ENCODE measurements at places on chromosomes 6 and 20. TPM values are rescaled to one million over a fixed set of nuclear protein-coding genes. Genes with fewer than 3 reads are reported as not detected.

The TMEM244 gene
- not detected for polyA plus RNA-seq

The EPPIN gene
- polyA plus RNA-seq = not detected

The AIF1 gene
- polyA plus RNA-seq = 5.7 TPM

The RAB23 gene
- 3.9 TPM for polyA plus RNA-seq

The ZSCAN12 gene
- 0.48 TPM for polyA plus RNA-seq

The FAM110A gene
- polyA plus RNA-seq = 1.4 TPM

The TMC2 gene
- 0.03 TPM for polyA plus RNA-seq

The CRISP2 gene
- polyA plus RNA-seq = not detected

The FABP7 gene
- 7.1 TPM for polyA plus RNA-seq

GRCh38 chr20:38982291-38982690 lies 20.1 kb downstream of the DHX35 start:
- peaks cover 26% of the 10 kb centered on the region for H3K4me1 ChIP-seq
- H3K27ac ChIP-seq = no peak overlapping the region
- no peaks in the 10 kb centered on the region for H3K27me3 ChIP-seq
- DNase-seq = no peak
- H3K4me3 ChIP-seq = no peak overlapping the region
- peaks cover 19% of the 10 kb centered on the region for H3K36me3 ChIP-seq

DNA sequence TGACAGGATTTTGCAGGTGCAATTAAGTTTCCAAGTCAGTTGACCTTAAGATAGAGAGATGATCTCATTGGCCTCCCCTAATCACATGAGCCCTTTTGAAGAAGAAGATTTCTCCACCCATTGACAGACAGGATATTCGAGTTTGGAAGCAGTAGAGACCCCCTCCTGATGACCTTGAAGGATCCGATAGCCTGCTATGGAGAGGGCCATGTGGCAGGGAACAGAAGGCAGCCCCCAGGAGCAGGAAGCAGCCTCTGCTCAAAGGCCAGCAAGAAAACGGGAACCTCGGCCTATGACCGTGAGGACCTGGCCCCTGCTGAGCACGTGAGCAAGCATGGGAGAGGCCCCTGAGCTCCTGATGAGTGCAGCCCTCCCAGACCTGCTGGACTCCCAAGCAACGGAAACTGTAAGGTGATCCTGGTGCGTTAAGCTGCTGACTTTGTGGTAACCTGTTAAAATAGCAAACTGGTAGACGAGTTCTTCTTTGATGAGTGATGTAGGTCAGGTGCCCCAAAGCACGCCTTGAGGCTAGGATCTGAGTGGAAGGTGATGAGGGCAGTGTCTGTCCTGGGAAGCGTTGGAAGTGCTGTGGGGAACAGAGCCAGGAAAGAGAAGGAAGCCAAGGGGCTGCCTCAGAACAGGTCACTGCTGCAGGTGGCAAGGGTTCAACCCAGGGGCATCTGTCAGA lies 18.5 kb upstream of the TUBB2A start:
- H3K4me1 ChIP-seq = no peaks in the 10 kb centered on the region
- no peaks in the 10 kb centered on the region for H3K27me3 ChIP-seq
- no peak overlapping the region for H3K27ac ChIP-seq
- no peaks in the 10 kb centered on the region for H3K36me3 ChIP-seq

- no peaks in the 10 kb centered on the region for H3K27me3 ChIP-seq
- DNase-seq = no peak
- no peak overlapping the region for H3K27ac ChIP-seq
Measured at GRCh38 chr20:2919518-2920245, 46.4 kb downstream of the PTPRA start.

DNA sequence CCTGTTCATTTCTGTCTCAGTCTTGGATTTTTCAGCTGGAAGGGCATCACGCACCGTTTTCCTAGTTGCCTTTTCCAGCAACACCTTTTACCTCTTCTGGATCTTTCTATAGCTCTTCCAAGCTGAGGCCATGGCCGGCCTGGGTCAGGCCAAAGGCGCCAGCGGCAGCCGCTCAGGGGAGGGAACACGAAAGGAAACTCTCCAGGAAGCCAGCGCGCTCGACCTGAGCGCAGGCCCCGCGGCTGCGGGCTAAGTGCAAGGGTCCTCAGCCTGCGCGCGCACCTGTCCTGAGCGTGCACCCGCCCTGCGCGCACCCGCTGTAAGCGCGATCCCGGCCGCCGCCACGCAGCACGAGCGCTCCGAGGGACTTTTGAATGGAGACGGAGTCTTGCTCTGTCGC lies 43.8 kb upstream of the TMEM181 start:
- H3K27me3 ChIP-seq = peaks cover 4% of the 10 kb centered on the region
- DNase-seq = no peak
- no peaks in the 10 kb centered on the region for H3K36me3 ChIP-seq
- H3K27ac ChIP-seq = no peak overlapping the region

DNA sequence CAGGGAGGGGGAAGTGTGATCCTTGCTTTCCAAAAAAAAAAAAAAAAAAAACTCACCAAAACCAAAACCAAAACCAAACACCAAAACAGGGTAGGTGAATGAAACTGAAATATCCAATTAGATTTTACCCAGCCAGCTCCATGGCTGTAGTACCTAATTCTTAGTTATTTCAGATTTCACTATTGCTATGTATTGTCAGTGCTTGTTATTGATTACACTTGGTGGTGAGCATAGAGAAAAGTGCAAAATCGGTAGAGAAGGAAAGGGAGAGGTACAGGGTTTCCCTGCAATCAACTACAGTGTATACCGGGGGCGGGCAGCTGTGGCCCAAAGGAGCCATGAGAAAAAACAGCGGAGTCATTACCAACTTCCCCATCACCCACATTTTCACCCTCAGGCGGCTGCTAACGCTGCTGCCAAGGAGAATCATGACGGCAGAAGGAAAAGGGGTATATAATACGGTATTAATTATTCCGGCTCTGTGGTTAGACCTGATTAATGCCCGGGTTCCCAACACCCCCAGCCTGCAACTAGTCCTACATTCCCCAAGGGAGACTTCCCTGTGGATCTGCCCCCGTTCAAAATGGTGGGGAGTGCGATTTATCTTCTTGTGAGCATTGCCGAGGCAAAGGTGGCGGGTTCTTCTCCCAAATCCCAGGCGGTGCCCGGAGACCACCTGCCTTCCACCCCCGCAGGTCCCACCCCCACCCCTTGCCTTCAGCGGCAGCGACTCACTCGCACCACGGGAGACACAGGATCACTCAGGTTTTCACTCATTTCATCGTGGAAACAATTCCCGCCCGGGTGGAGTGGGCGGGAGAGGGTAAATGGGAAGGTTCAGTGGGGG lies at the start of gene C6orf62:
C6orf62 (minus strand) TSS at position 30 of the 847 bp plus-strand sequence. CDS start 486 bp downstream, outside the sequence.
- H3K27ac ChIP-seq = peak within 1 kb of the TSS; percentile 100
- no peaks in the 10 kb centered on the region for H3K27me3 ChIP-seq
- H3K36me3 ChIP-seq = peaks cover 3% of the 10 kb centered on the region
- no peak for DNase-seq

DNA sequence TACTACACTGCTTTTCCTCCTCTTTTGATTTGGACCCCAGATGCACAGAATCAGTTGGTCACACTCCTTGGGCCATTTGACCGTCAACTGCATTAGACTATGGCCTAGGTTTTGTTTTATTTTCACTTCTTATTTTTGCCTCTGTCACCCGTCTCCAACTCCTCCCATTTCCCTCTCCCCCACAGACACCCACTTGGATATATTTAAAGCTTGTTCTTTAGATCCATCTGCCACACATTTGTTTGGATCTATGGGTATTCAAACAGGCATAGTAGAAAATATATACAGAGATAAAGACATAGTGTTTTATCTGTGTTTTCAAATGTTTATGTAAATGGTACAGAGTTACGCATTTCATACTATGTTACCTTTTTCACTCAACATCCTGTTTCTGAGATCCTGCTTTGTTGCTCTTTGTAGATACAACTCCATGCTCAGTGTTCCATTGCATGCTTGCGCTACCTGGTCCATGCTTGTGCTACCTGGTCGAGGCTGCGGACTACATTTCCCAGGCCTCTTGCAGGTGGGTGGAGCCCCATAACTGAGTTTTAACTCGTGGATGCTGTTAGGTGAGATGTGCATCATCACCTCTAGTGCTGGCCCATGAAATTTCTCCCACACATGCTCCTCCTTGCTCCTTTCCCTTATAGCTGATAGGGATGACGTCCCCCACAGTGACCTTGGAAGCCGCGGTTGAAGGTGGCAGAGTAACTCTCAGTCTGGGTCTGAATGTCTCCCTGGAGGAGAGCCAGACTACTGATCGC lies 11.5 kb upstream of the PREX1 start:
- H3K4me1 ChIP-seq = no peaks in the 10 kb centered on the region
- DNase-seq = no peak
- no peaks in the 10 kb centered on the region for H3K36me3 ChIP-seq

- no peaks in the 10 kb centered on the region for H3K36me3 ChIP-seq
- H3K4me3 ChIP-seq = no peak overlapping the region
- no peaks in the 10 kb centered on the region for H3K27me3 ChIP-seq
- no peaks in the 10 kb centered on the region for H3K4me1 ChIP-seq
Measured at GRCh38 chr6:5894357-5894756, 112.4 kb downstream of the NRN1 start.

GRCh38 chr6:80289727-80290126 lies 183.3 kb downstream of the BCKDHB start:
- H3K27ac ChIP-seq = no peak overlapping the region
- no peaks in the 10 kb centered on the region for H3K27me3 ChIP-seq
- no peak for DNase-seq

DNA sequence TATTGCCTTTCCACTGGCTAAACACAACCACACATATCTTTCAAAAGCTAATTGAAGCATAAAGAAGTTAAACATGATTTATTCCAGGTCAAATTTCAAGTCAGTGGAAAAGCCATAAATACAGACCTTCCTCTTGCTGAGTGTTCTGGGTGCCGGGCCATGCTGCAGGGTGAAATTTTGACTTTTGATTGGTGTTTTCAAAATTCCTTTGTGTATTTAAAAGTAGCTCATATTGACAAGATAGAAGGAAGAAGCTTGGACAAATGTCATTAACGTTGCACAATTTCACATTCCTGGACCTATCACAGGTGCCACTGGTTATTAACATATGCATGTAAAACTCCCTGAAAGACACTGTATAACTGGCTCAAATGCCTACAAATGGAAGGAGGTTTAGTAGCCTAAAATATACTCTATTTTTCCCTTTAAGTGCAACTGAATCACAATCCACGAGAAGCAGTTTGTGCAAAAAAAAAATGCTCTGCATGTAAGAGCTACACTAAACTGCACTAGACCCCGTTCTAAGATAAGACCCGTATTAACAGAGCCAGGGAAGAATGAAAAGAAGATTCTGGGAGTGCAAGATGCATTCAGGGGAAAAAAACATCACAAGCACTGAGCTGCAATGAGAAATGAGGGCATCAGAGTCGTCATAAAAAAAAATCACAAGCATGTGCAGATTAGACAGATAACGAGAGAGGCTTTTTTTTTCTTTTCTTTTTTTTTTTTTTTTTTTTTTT lies 30.4 kb downstream of the ATXN1 start:
- H3K4me1 ChIP-seq = peaks cover 41% of the 10 kb centered on the region
- no peak overlapping the region for H3K4me3 ChIP-seq
- H3K36me3 ChIP-seq = no peaks in the 10 kb centered on the region
- no peak for DNase-seq

DNA sequence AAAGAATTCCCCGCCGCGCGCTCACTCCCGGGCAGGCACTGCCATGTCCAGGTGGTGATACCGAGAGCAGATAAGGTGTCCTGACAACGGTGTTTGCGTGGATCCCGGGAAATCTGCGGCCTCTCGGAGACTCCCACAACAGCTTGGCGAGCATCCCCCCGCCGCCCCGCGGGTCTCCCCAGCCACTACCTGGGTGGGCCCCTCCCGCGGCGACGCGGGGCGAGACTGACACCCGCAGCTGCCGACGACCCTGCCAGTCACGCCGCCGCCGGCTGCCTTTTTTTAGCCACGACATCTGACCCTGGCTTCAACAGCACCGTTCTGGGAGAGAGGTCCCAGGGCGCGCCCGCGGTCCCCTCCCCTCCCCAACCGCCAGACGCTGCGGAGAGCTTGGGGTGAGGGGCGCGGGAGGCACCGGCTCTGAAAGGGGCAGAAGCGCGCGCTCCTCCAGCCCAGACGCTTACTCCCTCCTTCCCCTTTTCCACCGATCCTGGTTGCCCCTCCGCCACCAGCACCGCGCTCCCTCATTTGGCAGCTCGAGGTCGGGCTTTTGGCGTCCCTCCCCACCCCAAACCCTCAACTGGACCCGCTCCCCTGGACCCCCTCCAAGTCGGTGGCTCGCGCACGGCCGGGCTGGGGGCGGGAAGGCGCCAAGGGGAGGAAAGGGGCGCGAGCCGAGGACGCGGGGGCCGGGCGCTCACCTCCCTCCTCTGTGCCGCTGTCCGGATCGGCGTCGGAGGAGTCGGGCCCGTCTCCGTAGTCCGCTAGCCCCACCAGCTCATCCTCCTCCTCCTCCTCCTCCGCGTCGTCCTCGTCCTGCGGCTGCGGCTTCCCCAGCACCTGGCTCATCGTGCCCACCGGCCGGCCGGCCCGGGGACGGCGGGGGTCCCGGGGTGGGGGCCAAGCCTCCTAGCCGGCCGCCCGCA lies 665 bp downstream of the RRAGD start:
- no peaks in the 10 kb centered on the region for H3K36me3 ChIP-seq
- peak overlapping the region; percentile 99 for H3K27ac ChIP-seq
- H3K4me1 ChIP-seq = peaks cover 45% of the 10 kb centered on the region
- peak overlapping the region; percentile 90 for H3K4me3 ChIP-seq
- no peaks in the 10 kb centered on the region for H3K27me3 ChIP-seq

- no peak overlapping the region for H3K4me3 ChIP-seq
- DNase-seq = no peak
- peaks cover 7% of the 10 kb centered on the region for H3K36me3 ChIP-seq
- H3K27me3 ChIP-seq = no peaks in the 10 kb centered on the region
- H3K27ac ChIP-seq = no peak overlapping the region
Measured at GRCh38 chr6:36216559-36216958, 20.0 kb downstream of the BRPF3 start.
